ENCODE measurements at places on chromosomes 7 and 10. TPM values are rescaled to one million over a fixed set of nuclear protein-coding genes. Genes with fewer than 3 reads are reported as not detected.

GRCh38 chr7:107080099-107080505, 35.6 kb downstream of the PRKAR2B start:
- DNase-seq: no peak

GRCh38 chr7:40757109-40757508, 622.3 kb downstream of the SUGCT start:
- DNase-seq: no peak

GRCh38 chr10:26217396-26218086, 967 bp downstream of the GAD2 start:
- no peak for DNase-seq

DNA sequence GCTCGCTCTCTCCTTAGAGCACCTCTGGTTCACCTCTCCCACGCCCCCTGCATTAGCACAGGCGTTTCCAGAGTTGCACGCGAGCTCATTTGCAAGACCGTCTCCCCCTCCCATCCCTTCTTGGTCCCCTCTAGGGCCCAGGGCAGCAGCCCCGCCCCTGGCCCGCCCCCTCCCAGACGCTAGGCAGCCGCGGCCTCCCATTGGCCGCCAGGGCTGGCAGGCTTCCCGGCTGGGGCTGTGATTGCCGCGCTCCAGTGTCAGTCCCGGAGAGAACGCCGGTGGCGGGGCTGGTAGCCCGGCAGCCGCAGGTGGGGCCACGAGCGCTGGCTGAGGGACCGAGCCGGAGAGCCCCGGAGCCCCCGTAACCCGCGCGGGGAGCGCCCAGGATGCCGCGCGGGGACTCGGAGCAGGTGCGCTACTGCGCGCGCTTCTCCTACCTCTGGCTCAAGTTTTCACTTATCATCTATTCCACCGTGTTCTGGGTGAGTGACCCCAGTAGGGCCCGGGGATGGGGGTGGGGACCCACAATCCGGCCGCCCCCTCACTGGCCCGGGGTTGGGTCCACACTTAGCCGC, at the start of gene TSPAN15:
TSPAN15 (plus strand) TSS at position 257 of the 575 bp plus-strand sequence; CDS start at position 387, 130 bp downstream.
- DNase-seq: peak; percentile 75

GRCh38 chr7:3844540-3845151, 543.6 kb downstream of the SDK1 start:
- no peak for DNase-seq

DNA sequence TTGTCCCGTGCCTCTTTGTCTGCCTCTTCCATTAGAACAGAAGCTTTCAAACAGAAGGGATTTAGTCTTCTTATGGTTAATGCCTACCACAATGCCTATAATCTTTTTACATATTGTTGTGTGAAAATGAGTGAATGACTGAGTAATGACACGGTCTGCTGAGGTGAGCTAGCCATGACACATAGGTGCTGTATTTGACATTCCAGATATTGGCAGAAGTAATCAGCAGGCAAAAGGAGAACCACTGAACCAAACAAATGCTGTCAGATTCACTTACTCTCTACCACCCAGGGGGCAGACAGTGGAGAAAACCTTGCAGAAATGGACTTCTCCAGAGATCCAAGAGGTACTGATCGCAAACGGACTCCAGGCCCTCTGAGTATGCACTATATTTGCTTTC, 377.2 kb upstream of the VWC2 start:
- no peak for DNase-seq

Gene ZNF853
- 0.85 TPM for total RNA-seq

Measured in T-helper 17 cell (primary cell).